ENCODE measurements at places on chromosomes 7 and 10.

GRCh38 chr7:105452085-105452484 is 63.4 kb upstream of the SRPK2 start:
- no peak for DNase-seq

- DNase-seq: peak; percentile 46
These were observed 240.6 kb downstream of the DGKI start for GRCh38 chr7:137606061-137606674.

- DNase-seq: no peak
These were observed 261.4 kb upstream of the YAE1 start for GRCh38 chr7:39304668-39305405.

- peak; percentile 44 for DNase-seq
These were observed 524 bp upstream of the PRXL2A start for GRCh38 chr10:80407812-80408241.

DNA sequence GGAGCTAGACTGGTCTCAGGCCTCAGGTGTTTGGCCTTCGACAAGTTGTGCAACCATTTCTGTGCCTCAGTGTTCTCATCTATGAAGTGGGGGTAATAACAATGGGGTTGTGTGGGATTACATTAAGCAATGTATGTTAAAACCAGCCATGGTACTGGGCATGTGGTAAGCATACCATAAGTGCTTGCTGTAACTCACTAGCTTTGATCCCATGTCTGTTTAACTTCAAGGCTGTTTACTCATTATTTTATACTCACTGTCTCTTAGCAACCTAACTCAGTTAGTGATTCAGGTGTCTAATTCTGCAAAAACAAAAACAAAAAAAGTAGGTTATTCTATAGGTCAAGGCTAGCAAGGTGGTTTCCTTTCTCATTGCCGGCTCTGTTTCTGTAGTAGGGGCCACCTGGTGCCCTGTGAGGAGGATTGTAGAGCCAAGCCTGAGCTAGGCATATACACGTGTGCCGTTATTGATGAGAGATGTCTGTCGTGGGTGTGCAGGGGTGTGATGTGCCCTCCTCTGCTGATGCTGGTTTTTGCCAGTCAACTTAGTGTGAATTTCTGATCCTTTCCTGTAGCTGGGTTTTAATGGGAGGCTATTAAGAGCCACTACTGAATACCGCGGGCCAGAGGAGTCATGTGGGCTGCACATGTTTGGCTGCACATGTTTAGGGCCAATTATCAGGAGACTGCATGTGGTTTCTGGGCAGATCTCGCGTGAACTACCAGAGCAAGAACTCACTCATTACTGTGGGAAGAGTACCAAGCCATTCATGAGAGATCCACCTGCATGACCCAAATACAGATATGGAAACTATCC is 56.2 kb downstream of the EEPD1 start:
- DNase-seq: no peak

GRCh38 chr7:151431768-151432311 is 8.1 kb downstream of the CRYGN start:
- DNase-seq: no peak

GRCh38 chr7:40682696-40683095 is 547.9 kb downstream of the SUGCT start:
- no peak for DNase-seq

GRCh38 chr10:7984896-7985295 is 69.6 kb upstream of the GATA3 start:
- no peak for DNase-seq

DNA sequence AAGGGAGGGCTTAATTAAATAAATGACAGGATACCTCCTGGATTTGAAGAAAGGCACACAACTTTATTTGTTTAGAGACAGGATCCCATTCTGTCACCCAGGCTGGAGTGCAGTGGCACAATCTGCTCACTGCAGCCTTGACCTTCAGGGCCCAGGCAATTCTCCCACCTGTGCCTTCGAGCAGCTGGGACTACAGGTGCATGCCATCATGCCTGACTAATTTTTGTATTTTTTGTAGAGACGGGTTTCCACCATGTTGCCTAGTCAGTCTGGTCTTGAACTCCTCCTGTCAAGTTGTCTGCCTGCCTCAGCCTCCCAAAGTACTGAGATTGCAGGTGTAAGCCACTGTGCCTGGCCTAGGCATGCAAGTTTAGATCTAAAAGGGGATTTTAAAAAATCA is 272.7 kb upstream of the MBL2 start:
- DNase-seq: no peak

DNA sequence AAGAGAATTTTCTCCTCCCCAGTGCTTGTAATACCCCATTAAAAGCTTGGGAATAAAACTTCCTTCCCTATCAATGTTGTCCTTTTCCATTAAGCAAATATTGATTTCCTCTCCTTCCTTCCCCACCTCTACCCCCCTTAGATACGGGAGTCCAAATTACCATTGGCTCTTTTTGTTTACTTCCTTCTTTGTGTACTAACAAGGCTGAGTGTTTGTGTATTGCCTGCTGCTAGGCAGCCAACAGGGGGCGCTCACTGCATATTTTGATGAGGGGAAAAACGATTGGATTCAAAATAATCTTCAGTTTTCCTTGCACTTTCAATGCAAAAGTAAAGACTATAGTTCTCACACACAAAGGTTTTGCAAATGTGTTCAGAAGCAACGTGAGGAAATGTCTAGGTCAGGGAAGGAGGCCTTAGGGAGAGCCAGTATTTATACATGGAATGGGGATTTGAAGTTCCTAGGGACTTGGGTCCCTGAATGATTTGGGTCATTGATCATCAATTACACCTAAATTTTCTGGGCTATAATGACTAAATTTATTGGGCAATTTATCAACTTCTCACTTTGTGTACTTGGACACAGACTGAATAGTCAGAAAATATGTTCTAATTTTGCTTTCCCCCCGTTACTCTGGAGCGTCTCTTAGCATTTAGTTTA is 23.6 kb upstream of the VPS41 start:
- peak; percentile 75 for DNase-seq

GRCh38 chr10:95266674-95267095 is 24.1 kb downstream of the PDLIM1 start:
- no peak for DNase-seq

- no peak for DNase-seq
These were observed 5.7 kb downstream of the AUTS2 start for GRCh38 chr7:69603937-69604494.

DNA sequence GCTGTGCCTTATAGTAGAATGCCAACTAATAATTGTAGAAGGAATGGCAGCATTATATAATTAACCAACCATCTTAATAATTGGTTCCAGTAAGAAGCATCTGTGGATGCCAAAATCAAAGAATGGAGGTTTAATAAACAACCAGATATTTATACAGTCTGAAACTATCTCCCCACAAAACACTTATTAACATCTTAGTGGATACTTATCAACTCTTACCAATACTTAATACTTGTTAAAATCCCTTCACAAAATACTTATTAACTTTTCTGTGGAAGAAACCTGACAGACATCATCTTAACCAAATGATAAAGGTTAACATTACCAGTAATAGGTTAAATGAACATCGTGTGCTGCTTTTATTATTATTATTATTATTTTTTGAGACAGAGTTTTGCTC is 29.1 kb upstream of the FAM107B start:
- no peak for DNase-seq

- DNase-seq: peak; percentile 65
These were observed 3.4 kb upstream of the SMARCD3 start for GRCh38 chr7:151251689-151252560.

DNA sequence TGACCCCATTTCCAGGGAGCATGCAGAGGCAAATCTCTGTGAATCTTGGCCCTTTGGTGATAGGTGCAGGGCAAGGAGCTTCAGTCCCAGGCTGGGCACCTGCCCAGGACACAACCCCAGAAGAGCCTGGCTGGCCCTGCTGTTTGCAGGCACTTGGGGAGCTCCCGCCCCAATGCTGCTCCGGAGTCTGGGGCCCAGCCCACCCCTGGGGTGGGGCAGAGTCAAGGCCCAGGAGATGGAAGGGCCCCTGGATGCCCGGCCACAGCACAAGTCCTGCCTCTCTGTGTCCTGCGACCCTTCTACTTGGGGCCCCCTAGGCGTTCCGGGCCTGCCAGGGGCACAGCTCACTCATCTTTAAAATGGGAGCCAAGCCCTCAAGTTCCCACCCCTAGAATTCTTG is 24.7 kb downstream of the PDGFA start:
- DNase-seq: no peak

- no peak for DNase-seq
These were observed 183.1 kb upstream of the SEMA3E start for GRCh38 chr7:83832009-83832408.

GRCh38 chr10:33869028-33869427 is 534.6 kb upstream of the NRP1 start:
- no peak for DNase-seq

- DNase-seq: no peak
These were observed 418.1 kb downstream of the PLXNA4 start for GRCh38 chr7:132158166-132158565.

Data from NCI-H1092 treated with DMSO at 0.1 percent for 48 hours (cell line).